Stimulated activated CD4-positive, alpha-beta T cell treated with anti-CD3 and anti-CD28 coated beads, Interleukin-2, amount 100 ng/mL, for 24 hours (primary cell): ENCODE measurements at places on chromosomes 5 and 9.
A peak's percentile ranks its signal among the peaks of the same experiment; 100 is the strongest.

GRCh38 chr5:142748568-142749249, 21.5 kb upstream of the ARHGAP26 start:
- peak; percentile 54 for DNase-seq

DNA sequence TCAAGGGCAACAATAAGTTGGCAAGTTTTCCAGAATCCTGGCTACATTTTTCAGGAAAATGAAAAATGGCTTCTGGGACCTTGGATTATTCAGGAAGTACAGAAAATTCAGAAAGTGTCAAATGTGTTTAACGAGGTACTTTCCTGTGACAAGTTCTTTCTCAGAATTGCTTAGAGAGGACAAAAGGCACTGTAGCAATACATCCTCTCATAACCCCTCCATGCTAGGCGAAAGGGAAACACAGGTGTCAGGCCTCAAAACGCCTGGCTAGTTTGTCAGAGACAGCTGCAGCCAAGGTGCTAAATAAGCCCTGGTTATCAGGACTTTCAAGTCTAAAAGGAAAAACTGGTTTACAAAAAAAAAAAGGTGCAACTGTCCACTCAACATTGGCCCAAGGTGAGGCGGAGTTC, 115.2 kb downstream of the GNAQ start:
- no peak for DNase-seq

- DNase-seq: no peak
Measured at GRCh38 chr5:152933056-152933455, 528.0 kb upstream of the NMUR2 start.

GRCh38 chr5:4050203-4050602, 454.6 kb downstream of the IRX1 start:
- DNase-seq: no peak

GRCh38 chr5:151870820-151871219, 53.8 kb downstream of the GLRA1 start:
- no peak for DNase-seq

- DNase-seq: no peak
Measured at GRCh38 chr9:90009447-90009846, 404.6 kb downstream of the GADD45G start.

DNA sequence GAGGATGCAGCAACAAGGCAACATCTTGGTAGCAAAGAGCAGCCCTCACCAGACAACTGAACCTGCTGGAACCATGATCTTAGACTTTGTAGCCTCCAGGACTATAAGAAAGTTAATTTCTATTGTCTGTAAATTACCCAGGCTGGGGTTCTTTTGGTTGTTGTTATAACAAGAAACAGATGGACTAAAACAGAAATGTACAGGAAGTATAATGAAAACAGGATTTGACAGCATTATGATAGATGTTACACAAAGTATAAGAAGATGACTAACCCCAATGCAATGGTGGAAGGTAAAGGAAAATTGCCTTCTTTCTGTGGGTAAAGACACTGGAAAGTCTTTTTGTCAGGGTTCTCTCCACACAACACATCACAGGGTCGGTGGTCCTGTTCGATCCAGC, 204.2 kb downstream of the SGCD start:
- no peak for DNase-seq

DNA sequence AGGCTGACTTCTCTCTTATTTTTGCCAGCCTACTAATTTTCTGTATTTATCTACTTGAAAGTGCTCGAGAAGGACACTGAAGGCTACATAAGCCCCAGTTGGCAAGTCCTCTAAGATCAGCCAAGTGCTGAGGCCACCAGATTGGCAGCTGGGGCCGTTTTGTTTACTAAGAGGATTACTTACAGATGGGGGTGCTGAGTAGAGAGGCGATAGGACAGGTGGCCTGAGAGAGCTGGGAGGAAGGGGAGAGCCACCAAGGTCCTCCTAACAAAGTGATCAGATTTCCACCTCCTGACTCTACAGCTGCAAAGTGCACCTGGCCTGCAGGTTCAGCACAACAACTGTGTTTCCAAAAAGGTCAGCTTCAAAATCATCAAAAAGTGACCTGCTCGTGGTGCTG, 32.9 kb downstream of the FRMD3 start:
- DNase-seq: no peak

DNA sequence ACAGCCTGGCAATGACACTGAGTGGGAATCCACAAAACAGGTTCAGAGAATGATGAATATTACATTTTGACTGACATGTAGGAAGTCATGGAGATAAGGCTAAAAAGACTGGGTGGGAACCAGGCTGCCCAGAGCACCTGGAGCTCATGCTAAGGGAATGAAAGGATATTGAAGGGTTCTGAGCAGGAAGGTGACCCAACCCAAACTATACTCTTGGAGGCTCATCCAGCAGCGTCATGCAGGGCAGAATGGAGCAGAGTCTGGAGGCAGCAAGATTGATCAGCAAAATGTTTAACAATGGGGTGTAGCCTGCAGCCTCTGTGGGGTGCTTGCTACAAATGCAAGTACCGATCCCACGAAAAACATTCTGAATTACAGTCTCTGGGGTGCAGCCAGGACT, 120.2 kb downstream of the PSD2 start:
- no peak for DNase-seq

GRCh38 chr5:7877851-7878250, 8.9 kb downstream of the MTRR start:
- no peak for DNase-seq

GRCh38 chr9:118028225-118028624, 324.0 kb downstream of the TLR4 start:
- no peak for DNase-seq

DNA sequence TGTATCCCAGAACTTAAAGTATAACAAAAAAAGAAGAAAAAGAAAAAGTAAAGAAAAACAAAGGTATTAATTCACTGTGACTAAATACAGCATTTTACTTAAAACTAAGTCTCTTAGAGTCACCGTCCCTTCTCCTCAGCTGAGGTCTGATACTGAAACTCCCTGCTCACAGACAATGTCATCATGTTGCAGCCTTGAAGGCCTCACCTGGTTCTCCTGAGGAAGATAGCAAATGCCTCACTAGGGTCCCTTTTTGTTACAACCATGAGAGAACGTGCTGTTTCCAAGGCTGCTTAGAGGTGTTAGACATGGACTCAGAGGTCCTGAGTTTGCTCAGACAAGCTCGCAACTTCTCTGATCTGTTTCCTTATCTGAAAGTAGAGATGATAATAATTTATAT, 357.2 kb downstream of the MTRR start:
- no peak for DNase-seq

DNA sequence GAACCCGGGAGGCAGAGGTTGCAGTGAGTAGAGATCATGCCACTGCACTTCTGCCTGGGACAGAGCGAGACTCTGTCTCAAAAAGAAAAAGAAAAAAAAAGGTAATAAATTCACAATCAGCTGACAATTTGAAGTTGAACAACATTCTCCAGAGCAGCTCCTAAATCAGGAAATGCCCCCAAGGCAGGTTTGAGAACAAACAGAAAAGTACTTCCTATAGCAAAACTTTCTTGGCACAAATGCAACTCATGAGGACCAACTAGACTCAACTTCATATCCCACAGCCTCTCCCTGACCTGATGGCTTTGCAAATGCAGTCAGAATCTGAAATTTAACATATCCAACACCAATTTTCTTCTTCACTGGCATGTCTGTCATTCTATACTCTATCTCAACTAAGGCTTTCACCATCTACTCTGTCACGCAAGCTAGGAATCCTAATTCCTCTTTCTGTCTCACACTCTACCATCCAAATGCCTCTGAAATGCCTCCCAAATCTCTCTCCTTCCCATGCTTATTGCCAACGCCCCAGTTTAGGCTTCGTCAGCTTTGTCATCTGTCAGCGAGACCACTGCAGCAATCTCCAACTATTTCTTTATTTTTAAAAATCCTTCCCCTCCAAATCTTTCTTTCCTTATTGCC, 113.3 kb downstream of the MAPKAP1 start:
- DNase-seq: no peak

GRCh38 chr5:66814146-66814991, 218.2 kb downstream of the MAST4 start:
- peak; percentile 30 for DNase-seq

DNA sequence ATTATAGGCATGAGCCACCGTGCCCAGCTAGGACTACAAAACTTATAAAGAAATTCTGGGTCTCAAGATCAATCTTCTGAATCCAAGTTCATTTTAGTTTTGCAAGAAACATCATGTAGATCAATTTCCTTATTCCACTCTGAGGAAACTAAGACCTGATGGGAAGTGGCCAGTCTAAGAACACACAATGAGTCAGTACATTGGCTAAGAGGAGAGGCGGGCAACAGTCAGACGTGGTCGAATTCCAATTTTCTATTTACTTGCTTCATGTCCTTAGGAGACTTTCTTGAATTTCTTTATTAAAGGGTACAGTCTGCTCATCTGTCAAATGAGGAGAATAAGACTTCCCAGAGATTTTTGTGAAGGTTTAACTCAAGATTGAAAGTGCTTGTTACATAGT, 432.1 kb upstream of the BRINP1 start:
- DNase-seq: no peak

GRCh38 chr5:152593388-152593787, 188.3 kb upstream of the NMUR2 start:
- no peak for DNase-seq

GRCh38 chr5:154174091-154174490, 16.4 kb upstream of the GALNT10 start:
- DNase-seq: no peak

DNA sequence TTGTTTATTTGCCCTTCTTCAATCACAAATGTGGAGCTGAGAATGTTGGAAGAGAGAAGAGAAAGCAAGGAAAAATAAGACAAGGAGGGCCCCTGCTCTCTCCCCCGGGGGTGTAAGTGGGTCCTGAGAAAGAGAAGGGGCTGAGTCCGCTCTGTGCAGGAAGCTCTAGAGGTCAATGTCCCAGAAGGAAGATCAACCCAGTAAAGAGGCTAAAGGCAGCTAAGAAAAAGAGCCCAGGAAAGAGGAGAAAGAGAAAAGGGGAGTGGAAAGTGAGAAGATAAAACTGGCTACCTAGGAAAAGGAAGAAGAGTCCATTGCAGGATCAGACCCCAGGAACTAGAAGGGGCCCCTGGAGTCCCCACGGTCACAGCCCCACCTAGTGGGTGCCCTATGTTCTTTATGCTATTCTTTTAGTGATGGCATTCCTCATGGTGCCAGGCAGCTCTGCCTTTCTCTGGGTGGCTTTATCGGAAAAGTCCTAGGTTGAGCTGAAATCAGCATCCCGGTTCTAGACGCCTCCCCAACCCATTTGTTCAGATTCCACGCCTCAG, 583.4 kb downstream of the ACTL7B start:
- DNase-seq: no peak

GRCh38 chr9:131432050-131432449, 38.2 kb downstream of the PRRC2B start:
- no peak for DNase-seq

DNA sequence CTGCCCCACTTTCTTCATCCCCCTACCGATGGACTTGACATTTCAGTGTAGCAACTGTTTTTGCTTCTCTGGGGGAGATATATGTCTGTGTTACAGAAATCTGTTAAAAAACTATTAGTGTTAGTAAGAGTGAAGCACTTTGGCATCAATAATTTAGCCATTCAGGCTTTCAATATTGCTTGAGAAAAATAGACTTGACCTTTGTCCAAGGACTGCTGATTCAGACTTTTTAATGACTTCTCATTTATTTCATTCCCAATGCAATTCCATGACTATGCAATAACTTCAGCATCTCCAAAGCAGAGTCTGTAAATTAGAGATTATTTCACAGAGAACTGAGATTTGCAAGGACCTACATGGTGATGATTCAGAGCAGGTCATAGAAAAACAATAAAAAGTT, 104.1 kb upstream of the SPEF2 start:
- no peak for DNase-seq

DNA sequence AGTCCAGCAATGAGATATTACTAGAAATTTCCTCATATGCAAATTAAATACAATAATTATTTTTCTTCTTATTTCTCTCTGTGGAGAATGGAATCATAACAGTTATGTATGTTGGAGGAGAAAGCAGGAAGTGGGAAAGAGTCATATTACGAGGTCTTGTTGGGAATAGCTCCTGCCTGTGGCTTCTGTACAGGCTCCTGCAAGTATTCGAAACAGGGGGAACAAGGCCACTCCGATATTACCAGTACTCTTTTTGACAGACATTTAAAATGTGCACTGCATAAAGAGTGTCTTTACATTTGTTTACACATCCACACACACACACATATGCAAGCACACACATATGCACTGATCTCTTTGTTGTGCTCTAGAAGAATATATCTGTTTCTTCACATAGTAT, 812.0 kb upstream of the ZNF608 start:
- DNase-seq: no peak

DNA sequence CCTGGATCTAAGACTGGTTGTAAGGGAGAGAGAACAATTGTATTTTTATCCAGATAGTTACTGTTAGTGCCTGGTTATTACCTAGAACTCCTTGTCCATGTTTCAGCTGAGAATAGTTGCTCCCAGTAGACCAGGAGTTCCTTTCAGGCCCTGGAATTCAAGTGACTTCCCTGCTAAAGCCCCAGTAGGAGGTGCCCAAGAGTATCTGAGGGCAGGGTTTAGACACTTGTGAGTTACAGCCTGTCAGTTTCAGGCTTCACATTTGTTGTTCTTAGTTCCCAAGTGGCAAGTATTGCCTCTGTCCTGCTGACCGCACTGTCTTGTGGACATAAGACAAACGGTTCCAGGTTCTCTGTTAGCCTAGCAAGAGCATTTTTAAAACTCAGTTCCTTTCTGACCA, 743.9 kb upstream of the SEMA6A start:
- DNase-seq: no peak

GRCh38 chr5:163502521-163502920, 2.9 kb upstream of the MAT2B start:
- no peak for DNase-seq
